ENCODE measurements at places on chromosomes 2 and 18. TPM values are rescaled to one million over a fixed set of nuclear protein-coding genes. Genes with fewer than 3 reads are reported as not detected.

GRCh38 chr2:136487421-136487820 is 277.9 kb upstream of the THSD7B start:
- DNase-seq = no peak

DNA sequence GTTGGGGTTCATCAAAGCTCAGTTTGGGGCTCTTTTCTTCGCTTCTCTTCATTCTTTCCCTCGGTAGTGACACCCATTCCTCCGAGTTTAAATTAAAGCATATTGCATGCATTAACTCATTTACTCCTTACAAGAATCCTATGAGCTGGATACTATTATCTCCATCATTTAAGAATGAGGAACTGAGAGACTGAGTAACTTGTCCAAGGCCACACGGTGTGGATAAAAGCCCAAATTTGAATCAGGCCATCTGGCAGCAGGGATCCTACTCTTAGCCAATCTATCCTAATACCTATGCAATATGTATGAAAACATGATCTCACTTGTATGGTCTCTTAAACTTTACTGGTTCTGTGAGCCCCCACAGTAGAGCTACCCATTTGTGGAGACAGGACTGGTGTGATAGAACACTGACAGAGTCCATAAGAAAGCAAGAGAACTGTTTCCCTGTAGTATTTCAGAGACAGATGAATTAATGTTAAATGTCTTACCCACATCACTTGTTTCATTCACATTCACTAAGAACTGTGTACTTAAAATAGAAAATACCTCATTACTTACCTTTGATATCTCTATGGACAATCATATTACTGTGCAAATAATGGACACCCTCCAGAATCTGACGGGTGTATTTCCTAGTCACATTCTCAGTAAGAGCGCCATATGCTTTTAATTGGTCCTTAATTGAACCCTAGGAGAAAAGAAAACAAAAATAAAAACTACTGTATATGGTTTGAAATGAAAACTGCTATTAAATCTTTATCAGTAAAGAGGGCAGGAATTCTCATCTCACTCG is 20.4 kb upstream of the ERCC3 start:
- DNase-seq = no peak

GRCh38 chr2:240355001-240355891 is 80.2 kb upstream of the GPC1 start:
- DNase-seq = no peak

The CAPN14 gene
- total RNA-seq = not detected

The FBLN7 gene
- not detected for total RNA-seq

DNA sequence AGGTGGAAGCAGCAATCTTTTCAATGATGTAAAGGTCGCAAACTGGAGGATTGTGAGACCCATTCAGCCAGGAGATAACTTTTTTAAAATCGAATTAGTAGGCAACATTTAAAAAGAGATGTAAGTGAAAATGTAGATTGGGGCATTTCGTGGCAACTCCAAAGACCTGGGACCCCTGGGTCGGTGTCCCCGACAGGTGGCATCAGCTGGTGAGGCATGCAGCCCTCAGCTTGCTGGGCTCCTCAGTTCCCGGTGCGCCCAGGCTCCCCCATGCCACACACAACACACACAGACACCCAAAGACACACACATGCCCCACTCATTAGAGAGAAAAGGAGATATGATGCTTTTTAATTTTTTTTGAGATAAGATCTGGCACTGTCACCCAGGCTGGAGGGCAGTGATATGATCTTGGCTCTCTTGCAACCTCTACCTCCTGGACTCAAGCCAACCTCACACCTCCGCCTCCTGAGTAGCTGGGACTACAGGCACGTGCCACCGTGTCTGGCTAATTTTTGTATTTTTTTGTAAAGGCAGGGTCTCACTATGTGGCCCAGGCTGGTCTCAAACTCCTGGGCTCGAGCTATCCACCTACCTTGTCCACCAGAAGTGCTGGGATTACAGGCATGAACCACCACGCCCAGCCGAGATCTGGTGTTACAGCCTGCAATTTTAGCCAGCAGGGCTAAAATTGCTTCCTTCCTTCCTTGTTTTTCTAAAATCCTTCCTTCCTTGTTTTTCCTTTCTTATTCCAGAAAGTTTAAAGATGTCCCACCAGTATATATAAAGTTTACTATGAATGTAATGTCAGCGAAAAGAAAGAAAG is 122.6 kb upstream of the EPAS1 start:
- no peak for DNase-seq

DNA sequence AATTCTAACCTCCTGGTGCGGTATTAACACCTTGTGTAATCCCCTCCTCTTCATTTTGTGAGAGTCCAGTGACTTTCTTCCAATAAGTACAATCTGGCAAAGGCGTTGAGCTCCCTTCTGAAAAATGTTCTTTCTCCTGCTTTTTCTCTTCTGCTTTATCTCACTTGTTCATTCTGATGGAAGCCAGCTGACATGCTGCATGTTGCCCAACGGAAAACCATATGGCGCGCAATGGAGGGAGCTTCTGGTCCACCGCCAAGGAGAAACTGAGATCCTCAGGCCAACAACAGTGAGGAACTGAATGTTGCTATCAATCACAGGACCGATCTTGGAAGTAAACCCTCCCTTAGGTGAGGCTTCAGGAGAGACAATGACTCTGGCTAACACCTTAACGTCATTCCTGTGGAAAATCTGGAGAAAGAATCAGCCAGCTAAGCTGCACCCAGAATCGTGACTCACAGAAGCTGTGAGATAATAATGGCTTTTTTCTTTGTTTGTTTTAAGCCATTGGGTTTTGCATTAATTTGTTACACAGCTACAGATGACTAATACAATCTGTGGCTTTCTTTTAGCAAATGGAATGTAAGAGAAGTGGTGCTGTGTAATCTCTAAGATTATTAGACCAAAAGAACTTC is 1323.9 kb upstream of the DDX18 start:
- no peak for DNase-seq

- no peak for DNase-seq
Measured at GRCh38 chr2:158725441-158725891, 69.7 kb upstream of the DAPL1 start.

- no peak for DNase-seq
Measured at GRCh38 chr2:182456784-182457183, 29.9 kb upstream of the PDE1A start.

- DNase-seq = no peak
Measured at GRCh38 chr2:96452053-96452452, 53.1 kb downstream of the NEURL3 start.

DNA sequence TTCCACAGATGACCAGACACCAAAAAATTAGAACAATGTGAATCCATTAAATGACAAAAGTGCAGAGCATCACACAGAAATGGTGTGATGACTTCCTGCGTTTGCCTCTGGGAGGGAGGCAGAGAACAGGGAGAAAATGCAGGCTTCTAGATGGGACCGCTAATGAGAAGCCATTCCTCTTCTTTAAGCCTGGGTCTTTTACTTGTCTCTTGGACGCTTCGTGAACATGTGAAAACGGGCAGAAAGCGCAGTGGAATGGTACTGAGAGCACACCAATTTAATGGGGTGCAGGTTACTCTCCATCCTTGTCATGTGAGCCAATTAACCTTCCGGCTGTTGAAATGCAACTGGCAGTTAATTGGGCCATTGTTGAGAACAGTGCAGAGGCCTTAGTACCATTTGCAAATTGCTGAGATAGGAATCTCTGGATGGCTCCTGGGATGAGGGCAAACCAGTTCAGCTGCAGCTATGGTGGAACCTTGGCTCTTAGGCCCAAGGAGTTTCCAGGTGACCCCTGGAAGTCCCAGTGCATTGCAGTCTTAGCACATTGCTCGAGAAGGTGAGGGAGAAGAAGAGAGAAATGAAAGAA is 210.4 kb upstream of the CXCR4 start:
- no peak for DNase-seq

The LRRTM4 gene
- total RNA-seq = not detected

DNA sequence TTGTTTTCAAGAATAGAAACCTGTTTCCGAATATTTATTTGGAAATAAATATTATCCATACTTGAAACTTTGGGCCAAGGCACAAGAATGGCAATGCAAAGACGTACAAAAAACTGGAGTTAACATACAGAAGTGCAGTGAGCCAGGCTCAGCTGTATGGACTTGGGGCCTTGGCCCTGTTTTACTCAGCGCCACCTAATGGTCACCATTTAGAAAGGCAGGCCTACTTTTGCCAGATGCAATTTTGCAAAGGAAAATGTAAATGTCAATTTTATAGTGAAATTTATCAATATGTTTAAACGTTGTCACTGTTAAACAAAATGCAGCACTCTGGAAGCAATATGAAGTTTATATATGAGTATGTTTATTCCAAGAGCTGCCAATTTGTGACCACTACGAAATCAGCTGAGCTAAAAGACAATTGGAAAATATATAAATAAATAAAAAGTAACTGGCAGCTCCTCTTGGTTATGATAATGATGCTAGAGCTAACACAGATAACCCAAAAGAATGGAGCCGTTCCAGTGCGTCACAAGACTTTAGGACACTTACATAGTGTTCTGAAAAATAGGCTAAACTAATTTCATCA is 155.0 kb downstream of the ARHGAP15 start:
- DNase-seq = no peak

The KCNE4 gene
- 3.1 TPM for total RNA-seq

- DNase-seq = no peak
Measured at GRCh38 chr2:1618974-1619373, 125.3 kb downstream of the PXDN start.

The GALNT3 gene
- total RNA-seq = 2.2 TPM

DNA sequence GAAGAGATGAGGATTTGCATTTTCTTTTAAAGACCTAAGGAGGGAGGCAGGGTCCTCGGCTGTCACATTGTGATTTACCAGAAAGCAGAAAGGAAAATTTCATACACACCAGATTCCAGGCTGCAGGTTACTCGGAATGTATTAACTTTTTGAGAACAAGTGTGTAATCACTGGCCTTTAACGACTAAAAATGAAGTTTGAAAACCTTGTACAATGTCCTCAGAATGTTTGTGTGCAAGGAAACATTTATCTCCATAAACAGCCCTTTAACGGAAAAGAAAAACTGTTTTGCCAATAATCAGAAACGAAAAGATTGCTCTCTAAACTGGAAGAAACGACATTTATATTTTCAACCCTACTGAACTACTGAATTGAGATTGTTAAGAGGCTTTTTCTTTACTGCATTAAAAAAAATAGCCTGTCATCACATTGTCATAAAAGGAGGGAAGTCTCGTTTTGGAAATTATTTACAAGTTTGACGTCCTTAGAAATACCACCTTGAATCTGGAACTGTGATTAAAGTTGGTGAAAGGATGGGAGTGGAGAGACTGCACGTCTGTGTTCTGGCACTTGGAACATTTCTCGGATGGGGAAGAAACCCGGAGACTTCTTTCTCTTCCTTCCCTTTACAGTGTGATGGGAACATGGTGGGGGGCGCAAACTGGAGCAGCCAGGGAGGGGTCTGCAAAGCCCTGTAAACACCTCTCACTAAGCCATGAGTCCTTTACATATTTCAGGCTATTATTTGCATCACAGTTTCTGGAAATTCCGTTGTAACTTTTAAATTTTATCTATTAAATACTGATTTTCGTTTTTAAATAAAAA is 134.1 kb upstream of the SIX3 start:
- DNase-seq = no peak

The TXNDC9 gene
- total RNA-seq = 107 TPM

- no peak for DNase-seq
Measured at GRCh38 chr2:30048636-30049175, 98.1 kb upstream of the YPEL5 start.

Data from SJSA1 (cell line).